Ascending aorta (tissue), 2 donors: ENCODE measurements at places on chromosomes 12 and 14.

DNA sequence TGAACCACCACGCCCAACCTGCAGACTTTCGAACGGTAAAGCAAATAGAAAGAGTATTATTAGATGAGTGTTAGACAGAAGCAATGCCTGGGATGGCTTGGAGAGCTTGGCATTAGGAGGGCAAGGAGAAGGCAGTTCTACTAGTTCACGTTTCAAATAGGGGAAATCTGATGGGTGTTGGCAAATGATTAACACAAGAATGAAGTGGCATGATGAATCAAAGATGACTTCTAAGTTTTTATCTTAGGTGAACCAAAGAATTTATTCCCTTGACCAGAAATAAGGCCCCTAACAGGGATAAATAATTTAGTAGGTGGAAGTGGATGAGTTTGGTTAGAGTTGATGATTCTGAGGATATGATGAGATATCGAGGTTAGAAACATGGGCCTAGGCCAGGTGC lies 38.5 kb downstream of the DRAM1 start:
- H3K36me3 ChIP-seq, result no peaks in the 10 kb centered on the region
- no peak for DNase-seq
- H3K4me3 ChIP-seq, result no peak overlapping the region
- no peak overlapping the region for H3K27ac ChIP-seq
- no peaks in the 10 kb centered on the region for H3K27me3 ChIP-seq
- H3K4me1 ChIP-seq, result no peaks in the 10 kb centered on the region

DNA sequence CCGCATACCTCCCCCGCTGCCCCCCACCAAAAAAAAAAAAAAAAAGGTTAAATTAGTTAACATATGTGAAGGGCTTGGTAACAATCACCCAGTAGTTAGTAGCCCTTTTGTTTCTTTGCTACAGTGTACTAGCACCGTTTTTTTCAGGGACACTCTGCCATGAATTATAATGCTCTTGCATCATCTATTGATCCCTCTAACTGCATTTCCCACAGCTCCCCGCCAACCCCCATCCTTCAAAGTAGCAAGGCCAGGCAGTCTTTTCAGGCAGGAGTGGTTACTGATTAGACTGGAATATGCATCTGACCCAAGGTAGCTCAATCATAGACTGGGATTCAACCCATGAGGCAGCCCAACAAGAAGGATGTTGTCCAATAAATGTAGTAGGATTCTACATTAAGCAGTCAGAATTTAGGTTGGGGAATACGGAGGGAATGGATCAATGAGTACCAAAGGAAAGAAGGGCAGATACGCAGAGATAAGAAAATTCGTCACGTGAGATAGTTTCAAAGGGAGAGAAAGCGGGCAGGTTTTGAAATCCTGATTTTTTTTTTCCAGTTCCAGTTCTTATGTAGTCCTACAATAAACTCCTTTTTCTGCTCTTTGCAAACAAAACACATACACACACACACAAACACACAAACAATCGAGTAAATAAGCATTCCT lies 39.8 kb upstream of the CRACR2A start:
- H3K4me3 ChIP-seq, result no peak overlapping the region
- no peaks in the 10 kb centered on the region for H3K4me1 ChIP-seq
- H3K27me3 ChIP-seq, result no peaks in the 10 kb centered on the region
- H3K27ac ChIP-seq, result no peak overlapping the region
- H3K36me3 ChIP-seq, result no peaks in the 10 kb centered on the region

GRCh38 chr12:128519426-128519825 lies 252.5 kb downstream of the TMEM132C start:
- H3K27ac ChIP-seq, result no peak overlapping the region
- no peaks in the 10 kb centered on the region for H3K36me3 ChIP-seq
- no peaks in the 10 kb centered on the region for H3K27me3 ChIP-seq
- no peak for DNase-seq

- no peaks in the 10 kb centered on the region for H3K4me1 ChIP-seq
- H3K4me3 ChIP-seq, result no peak overlapping the region
- H3K36me3 ChIP-seq, result no peaks in the 10 kb centered on the region
Measured at GRCh38 chr14:67523764-67524633, 9.1 kb upstream of the PLEKHH1 start.

GRCh38 chr14:89661392-89661791 lies 244.4 kb upstream of the FOXN3 start:
- no peaks in the 10 kb centered on the region for H3K36me3 ChIP-seq
- no peaks in the 10 kb centered on the region for H3K4me1 ChIP-seq
- H3K4me3 ChIP-seq, result no peak overlapping the region
- no peak for DNase-seq
- no peaks in the 10 kb centered on the region for H3K27me3 ChIP-seq
- no peak overlapping the region for H3K27ac ChIP-seq

DNA sequence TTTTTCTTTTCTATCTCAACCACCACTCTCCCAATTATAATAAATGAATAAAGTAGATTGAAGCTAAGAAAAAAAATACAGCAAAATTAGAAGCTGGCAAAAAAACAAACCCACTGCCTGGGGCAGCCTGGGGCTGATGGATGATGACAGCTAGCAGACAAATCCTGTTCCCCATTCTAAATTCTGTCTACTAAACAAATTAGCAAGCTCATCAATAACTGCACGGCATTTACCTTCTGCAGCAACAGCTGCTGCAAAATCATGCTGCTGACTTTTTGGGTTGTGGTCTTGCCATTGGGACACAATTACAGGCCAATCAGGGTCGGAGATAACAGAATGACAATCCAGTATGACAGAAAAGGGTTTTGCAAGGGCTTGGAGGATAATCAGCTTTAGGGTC lies 443.6 kb upstream of the SOX5 start:
- no peak for DNase-seq
- H3K4me1 ChIP-seq, result no peaks in the 10 kb centered on the region
- no peak overlapping the region for H3K27ac ChIP-seq
- no peaks in the 10 kb centered on the region for H3K27me3 ChIP-seq

GRCh38 chr14:102492531-102492910 lies 17.1 kb downstream of the ANKRD9 start:
- H3K27me3 ChIP-seq, result no peaks in the 10 kb centered on the region
- H3K4me1 ChIP-seq, result no peaks in the 10 kb centered on the region
- DNase-seq, result no peak
- H3K4me3 ChIP-seq, result no peak overlapping the region

GRCh38 chr12:42759622-42760273 lies 170.2 kb upstream of the PRICKLE1 start:
- H3K27me3 ChIP-seq, result no peaks in the 10 kb centered on the region
- no peaks in the 10 kb centered on the region for H3K4me1 ChIP-seq
- H3K4me3 ChIP-seq, result no peak overlapping the region

GRCh38 chr12:130581782-130582181 lies 134.3 kb downstream of the RIMBP2 start:
- H3K36me3 ChIP-seq, result no peaks in the 10 kb centered on the region
- H3K27me3 ChIP-seq, result no peaks in the 10 kb centered on the region
- no peak for DNase-seq
- no peak overlapping the region for H3K4me3 ChIP-seq
- H3K4me1 ChIP-seq, result no peaks in the 10 kb centered on the region

- no peak overlapping the region for H3K4me3 ChIP-seq
- DNase-seq, result no peak
- no peaks in the 10 kb centered on the region for H3K27me3 ChIP-seq
Measured at GRCh38 chr14:94295360-94296180, 2.5 kb upstream of the SERPINA10 start.

DNA sequence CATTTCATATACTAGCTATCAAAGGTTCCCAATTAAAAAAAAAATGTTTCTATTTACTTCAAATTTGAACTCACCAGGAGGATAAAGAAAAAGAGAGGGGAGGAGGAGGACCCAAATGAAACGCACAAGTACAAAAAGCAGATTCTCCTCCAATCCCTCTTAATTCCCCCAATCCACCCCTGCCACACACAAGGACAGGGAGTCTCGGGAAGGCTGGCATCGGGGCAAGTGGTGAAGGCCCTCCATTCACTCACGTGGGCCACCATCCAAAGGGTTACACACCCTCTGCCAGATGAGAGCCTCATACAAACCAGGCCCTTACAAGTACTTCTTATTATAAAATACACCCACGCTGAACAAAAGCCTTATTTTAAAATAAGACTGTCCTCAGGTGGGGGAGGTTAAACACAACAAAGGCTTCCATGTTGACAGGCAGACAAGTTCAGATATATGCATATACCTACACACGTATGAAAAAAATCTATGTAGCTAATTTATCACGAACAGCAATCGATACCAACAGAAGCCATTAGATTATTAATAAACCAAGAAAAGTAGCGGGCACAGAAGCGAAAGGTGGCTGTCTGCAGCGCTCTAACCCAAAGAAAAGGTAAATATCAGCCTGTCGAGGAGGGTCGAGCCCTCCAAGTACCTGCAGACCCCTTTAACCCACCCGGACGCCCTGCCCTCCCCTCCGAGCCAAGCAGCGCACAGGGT lies 1.5 kb downstream of the ATP2B1 start:
- no peaks in the 10 kb centered on the region for H3K36me3 ChIP-seq
- peak overlapping the region; percentile 81 for H3K4me3 ChIP-seq
- H3K27me3 ChIP-seq, result no peaks in the 10 kb centered on the region
- H3K4me1 ChIP-seq, result no peaks in the 10 kb centered on the region
- no peak for DNase-seq
- no peak overlapping the region for H3K27ac ChIP-seq

GRCh38 chr14:70283156-70283555 lies 76.3 kb downstream of the COX16 start:
- no peaks in the 10 kb centered on the region for H3K4me1 ChIP-seq
- no peak overlapping the region for H3K27ac ChIP-seq
- H3K27me3 ChIP-seq, result no peaks in the 10 kb centered on the region
- H3K4me3 ChIP-seq, result no peak overlapping the region

GRCh38 chr14:101732118-101732517 lies 29.4 kb upstream of the PPP2R5C start:
- H3K4me3 ChIP-seq, result no peak overlapping the region
- H3K27me3 ChIP-seq, result no peaks in the 10 kb centered on the region
- no peak for DNase-seq
- H3K4me1 ChIP-seq, result no peaks in the 10 kb centered on the region
- H3K27ac ChIP-seq, result no peak overlapping the region

- peak overlapping the region; percentile 67 for H3K27ac ChIP-seq
- peaks cover 51% of the 10 kb centered on the region for H3K4me1 ChIP-seq
- H3K27me3 ChIP-seq, result no peaks in the 10 kb centered on the region
- H3K36me3 ChIP-seq, result no peaks in the 10 kb centered on the region
Measured at GRCh38 chr12:105740970-105741725, 397.6 kb downstream of the NUAK1 start.

- no peaks in the 10 kb centered on the region for H3K27me3 ChIP-seq
- no peak for DNase-seq
- no peak overlapping the region for H3K27ac ChIP-seq
- H3K4me1 ChIP-seq, result no peaks in the 10 kb centered on the region
Measured at GRCh38 chr14:70858641-70859040, 48.6 kb upstream of the PCNX1 start.

DNA sequence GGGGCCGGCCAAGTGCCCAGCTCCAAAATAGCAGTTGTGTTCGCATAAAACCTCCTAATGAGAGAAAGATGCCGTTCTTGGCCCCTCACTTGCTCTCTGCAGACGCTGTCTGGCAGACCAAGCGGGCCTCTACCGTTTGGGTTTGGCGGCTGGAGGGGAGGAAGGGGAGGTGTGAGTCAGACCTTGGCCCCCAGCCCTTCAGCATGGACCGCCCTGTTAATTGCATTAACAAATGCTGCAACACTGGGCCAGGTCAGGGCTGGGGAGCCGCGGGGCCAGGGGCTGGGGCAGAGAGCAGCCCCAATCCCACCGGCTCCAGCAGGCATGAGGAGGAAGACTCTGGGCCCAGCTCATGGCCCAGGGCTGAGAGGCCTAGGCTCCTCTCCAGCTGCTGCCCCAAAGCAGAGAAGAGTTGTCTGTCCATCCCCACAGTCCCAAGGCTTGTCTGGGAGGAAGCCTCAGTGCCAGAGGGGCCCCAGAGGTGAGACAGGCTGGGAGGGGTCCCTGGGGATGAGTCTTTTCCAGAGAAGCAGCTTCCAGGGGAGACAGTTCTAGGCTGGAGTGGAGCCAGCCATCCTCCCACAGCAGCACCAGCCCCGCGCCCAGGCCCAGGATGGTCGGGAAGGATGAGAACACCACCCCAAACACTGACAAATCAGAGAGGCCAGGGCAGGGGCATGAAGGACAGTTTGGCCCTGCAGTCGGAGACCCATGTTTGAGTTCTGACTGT lies 16.9 kb downstream of the LTBP2 start:
- H3K4me1 ChIP-seq, result peaks cover 50% of the 10 kb centered on the region
- no peaks in the 10 kb centered on the region for H3K27me3 ChIP-seq
- H3K27ac ChIP-seq, result peak overlapping the region; percentile 91
- H3K4me3 ChIP-seq, result no peak overlapping the region

DNA sequence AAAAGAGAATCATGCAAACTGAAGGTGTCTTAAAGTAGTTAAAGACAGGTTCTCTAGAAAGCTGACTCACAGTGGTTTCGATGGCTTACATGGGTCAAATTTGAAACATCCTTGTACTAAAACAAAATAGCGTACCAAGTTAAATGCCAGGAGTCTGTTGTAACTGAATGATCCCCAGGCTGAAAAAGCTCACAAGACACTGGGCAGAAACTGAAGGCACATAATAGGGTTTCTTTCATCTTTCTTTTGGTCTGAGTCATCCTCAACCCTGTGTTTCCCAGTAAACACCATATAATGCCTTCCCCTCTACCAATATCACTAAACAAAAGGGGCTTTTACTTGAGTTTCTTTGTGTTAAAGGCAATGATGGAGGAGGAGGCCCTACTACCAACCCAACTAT lies 12.8 kb downstream of the ZFYVE1 start:
- peaks cover 4% of the 10 kb centered on the region for H3K4me1 ChIP-seq
- H3K27me3 ChIP-seq, result no peaks in the 10 kb centered on the region
- H3K4me3 ChIP-seq, result no peak overlapping the region
- H3K36me3 ChIP-seq, result no peaks in the 10 kb centered on the region
- no peak overlapping the region for H3K27ac ChIP-seq

DNA sequence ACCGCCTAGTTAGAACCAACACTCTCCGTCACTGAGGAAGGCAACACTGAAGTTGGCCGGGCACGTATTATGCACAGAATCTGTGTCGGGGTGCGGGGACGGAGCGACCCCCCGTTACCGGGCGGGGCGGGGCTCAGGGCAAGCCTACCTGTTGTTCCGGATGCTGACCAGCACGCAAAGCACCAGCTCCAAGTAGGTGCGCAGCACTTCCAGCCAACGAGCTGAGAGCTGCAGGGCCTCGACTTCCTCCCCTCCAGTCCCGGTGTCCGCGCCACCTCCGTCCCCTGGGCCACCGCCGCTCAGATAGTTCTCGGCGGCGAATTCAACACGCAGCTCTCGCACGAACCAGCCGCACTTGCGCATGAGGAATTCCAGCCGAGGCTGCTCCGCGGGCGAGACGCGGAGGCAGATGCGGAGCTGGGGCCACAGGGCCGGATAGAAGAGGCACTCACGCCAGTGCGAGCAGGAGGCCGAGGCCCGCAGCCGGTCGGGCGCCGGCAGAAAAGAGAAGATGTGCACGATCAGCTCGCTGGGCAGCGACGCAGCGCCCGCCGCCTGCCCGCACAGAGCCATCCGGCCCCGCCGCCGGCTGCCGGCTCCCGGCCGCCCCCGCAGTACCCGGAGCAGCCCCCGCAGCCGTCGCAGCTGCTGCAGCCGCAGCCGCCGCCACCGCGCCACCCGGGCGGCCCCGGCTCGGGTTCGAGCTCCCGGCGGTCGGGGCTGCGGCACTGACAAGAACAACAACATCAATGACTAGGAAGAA lies 636 bp downstream of the FBXO33 start:
- no peaks in the 10 kb centered on the region for H3K27me3 ChIP-seq
- peak overlapping the region; percentile 95 for H3K27ac ChIP-seq
- DNase-seq, result peak; percentile 74
- H3K4me3 ChIP-seq, result peak overlapping the region; percentile 98
- peaks cover 15% of the 10 kb centered on the region for H3K4me1 ChIP-seq

- H3K4me3 ChIP-seq, result no peak overlapping the region
- no peaks in the 10 kb centered on the region for H3K27me3 ChIP-seq
- no peaks in the 10 kb centered on the region for H3K4me1 ChIP-seq
- no peak for DNase-seq
- H3K27ac ChIP-seq, result no peak overlapping the region
- H3K36me3 ChIP-seq, result no peaks in the 10 kb centered on the region
Measured at GRCh38 chr12:89247541-89247942, 104.8 kb downstream of the DUSP6 start.
